ENCODE measurements at places on chromosomes 2 and 18.

DNA sequence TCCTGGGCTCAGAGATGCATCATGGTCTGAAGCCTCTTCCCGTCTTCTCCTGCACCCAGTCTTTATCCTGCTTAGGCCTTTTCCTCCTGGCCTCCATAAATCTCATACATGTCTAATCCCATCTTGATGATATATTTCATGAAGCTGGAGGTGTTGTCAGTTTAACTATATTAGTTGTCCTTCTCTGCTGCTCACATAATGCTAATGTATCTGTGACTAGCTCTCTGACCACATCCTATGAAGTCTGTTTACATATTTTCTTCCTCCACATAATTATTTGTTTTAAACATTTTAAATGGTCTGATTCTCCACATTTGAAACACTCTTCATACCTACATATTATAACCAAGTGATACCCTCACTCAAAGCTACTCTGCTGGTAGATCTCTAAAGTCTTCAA, 315.2 kb upstream of the RND3 start:
- no peak for DNase-seq

- DNase-seq = no peak
Measured at GRCh38 chr2:201931475-201931874, 102.2 kb upstream of the FZD7 start.

DNA sequence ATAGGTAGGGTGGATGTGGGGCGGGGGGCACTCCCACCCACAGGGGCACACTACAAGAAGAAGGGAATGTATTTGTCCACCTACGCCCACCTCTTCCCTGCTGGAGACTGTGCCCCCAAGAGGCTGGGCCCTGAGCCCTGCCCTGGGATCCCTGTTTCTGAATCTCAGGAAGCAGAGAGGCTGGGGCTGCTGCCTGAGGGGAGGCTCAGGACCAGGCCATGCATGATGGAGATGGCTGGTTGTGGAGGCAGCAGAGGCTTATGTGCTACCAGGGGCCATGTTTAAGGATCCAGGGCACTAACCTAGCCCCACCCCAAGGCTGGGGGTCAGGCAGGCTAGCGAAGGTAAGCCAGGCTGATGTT, 81.1 kb upstream of the OTOF start:
- no peak for DNase-seq

DNA sequence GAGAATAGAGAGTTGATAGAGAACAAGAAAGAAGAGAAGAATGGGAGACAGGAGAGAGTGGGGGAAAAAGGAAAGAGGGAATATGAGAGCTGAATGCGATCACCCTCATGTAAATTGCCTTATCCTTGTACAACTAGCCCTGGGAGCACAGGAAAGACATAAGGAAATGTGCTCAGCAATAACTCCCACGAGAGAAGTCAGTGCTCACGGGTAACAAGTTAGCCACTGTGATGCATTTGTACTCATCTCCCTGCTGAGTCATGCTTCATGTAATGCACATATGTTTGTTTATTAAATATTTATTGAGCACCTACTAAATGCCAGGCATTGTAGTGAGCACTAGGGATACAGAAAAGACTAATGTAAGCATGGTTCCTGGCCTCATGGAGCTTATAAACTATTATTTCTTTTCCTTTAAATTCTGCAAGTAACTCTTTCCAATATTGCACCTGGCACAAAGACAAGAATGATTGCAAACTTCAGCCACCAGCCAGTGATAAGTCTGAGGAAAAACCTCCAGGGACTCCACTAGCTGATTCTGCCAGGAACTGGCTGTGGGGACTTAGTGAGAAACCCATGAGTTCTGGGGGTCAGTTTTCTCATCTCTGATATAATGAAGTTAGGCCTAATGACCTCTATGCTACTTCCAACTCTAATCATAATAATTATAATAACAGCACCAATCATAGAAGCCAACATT, 124.1 kb downstream of the LNPK start:
- DNase-seq = no peak

- no peak for DNase-seq
Measured at GRCh38 chr18:78565240-78565639, 414.4 kb upstream of the SALL3 start.

DNA sequence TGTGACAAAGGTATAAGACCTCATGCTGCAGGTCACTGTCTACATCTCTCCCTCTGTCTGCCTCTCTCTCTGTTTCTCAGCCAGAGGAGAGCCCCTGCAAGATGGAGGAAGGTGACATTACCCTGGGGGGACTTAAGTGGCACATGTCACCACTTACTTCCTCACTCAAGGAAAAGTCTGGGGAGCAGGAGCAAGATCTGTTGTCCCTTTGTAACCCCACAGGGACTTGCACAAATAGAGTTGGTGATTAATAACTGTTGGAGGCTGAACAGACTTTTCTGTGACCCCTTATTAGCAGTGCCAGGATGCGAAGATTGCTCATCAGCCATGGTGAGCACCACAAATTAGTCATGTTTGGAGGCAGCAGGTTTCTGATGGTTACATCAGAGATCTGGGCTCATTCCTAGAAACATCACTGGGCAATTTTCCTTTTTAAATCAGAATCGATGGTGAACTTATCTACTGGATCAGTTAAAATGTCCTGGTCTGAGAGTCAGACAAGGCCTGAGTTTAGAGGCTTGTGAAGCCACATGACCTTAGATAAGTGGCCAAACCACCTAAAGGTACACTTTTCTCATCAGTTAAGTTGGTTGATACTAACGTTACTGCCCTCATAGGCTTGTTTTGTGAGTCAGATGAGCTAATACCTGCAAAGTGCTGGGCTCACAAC, 81.2 kb upstream of the LTBP1 start:
- DNase-seq = no peak

GRCh38 chr18:57909620-57910019, 106.5 kb upstream of the ATP8B1 start:
- no peak for DNase-seq

GRCh38 chr2:238075397-238075796, 14.6 kb downstream of the SCLY start:
- DNase-seq = no peak

GRCh38 chr2:114450639-114451038, 8.2 kb downstream of the DPP10 start:
- no peak for DNase-seq

GRCh38 chr2:1847846-1848598, 103.7 kb upstream of the PXDN start:
- DNase-seq = no peak

- DNase-seq = no peak
Measured at GRCh38 chr2:51662187-51662586, 630.3 kb upstream of the NRXN1 start.

- DNase-seq = no peak
Measured at GRCh38 chr2:14628901-14629300, 3.6 kb upstream of the LRATD1 start.

DNA sequence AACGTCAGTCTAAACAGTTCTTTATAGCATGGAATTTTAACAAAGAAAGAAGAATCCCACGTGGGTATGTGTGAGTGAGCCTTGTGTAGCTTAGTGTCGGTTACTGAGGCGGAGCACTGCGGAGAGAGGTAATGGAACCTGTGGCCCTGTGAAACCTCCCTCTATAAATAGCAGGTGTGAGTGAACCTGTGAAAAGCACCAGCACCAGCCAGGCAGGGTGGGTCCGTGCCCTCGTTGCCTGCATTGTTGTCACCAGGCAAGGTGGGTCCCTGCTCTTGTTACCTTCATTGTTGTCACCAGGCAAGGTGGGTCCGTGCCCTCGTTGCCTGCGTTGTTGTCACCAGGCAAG, 4.7 kb downstream of the CTDP1 start:
- DNase-seq = peak; percentile 15

GRCh38 chr2:215883799-215884198, 129.6 kb downstream of the MREG start:
- no peak for DNase-seq

DNA sequence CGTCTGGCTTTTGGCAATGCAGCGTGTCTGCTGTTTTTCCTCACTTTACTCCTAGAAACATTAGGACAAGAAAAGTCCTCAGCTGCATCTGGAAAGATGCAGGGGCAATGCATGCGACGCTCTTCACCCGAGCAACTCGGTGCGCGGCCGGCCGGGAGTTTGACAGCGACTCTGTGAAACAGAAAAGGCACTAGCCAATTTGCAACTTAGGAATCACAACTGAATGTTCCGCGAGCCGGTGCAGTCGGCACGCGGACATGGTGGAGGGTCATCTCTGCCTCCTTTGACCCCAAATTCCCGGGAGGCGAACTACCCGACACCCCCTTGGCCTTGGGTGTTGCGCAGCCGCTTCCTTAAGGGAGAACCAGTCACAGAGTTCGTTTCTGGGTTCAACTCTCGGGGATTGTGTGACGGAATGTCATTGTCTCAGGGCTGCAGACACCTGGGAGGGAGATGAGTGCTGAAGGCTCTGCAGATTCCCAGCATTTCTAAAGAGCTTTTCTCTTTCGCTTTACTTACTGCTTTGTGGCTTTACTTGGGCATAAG, 9.8 kb downstream of the NR4A2 start:
- no peak for DNase-seq

GRCh38 chr2:132654968-132655367, 15.0 kb downstream of the LYPD1 start:
- DNase-seq = no peak

- DNase-seq = no peak
Measured at GRCh38 chr18:57547260-57547659, 39.2 kb downstream of the FECH start.

DNA sequence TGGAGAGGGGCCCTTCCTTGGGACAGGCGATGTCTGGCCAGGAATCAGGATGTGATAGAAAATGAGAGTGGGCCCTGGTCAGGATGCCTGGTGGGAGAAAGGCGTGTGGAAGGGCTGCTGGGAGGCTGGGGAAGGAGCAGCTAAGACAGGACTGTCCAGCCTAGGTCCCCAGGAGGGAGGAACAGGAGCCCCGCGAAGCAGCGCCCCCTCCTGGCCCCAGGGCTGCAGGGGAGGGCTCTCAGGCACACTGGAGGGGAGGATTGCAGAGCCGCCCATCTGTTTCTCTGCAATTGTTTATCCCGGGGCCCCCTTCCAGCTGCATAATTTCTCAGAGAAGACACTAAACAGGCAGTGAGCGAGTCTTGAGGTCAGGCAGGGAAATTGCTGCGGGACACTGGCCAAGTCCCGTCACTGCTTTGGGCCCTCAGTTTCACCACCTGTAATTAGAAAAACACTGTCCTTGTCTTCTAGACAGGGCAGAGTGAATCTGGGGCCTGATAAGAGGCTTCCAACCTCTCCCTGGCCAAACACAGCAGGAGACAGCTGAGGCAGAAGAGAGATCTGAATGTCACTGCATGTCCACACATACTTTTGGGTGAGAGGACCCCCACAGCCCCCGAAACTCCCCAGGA, 3.9 kb upstream of the NPPC start:
- DNase-seq = no peak

DNA sequence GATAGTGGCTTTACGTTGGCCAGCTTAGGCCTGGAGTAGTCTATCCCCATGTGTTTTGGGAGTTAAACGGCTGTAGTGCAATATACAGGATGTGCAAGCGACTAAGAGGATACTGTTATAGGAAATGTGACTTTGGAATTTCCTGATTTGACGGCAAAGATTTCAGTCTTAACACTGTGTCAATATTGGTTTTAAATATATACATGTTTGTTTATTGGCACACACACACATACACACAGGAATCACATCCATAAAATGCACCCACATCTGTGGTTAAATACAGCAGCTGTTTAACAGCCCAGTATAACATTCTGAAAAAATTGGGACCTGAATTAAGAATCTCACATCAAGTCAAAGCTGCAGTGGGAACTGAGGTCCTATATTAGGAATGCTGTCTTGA, 347.1 kb downstream of the TXNL1 start:
- DNase-seq = no peak

GRCh38 chr18:68244786-68245185, 470.1 kb downstream of the TMX3 start:
- no peak for DNase-seq

DNA sequence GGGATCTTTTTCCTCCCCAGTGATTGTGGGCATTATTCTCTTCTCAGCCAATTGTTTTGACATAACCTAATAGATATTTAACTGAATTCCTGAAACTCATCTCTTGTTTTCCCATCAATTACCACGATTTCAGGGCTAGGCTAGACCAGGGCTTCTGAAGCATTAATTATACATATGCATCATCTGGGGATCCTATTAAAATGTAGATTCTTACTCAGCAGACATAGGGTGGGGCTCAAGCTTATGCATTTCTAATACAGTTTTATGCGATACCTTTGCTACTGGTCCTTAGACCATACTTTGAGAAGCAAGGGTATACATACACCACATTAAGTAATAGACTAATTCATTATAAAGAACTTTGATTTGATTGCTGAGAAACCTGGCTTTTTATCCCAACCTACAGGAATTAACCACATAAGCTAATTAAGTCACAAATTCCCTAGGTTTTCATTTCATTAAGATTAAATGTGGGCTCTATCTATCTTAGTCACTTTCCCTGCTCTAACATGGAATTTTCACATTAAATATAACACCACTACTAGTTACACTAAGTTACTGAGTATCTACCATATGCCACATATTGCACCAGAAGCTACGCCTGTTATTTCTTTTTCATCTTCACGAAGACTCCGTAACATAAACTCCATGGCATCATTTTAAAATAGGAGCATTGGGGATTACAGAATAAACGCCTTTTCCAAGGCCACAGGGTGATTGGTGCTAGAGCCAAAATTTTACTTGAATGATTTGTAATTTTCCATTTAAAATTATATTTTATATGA, 417.5 kb downstream of the DPP10 start:
- no peak for DNase-seq

GRCh38 chr2:9565436-9566153, 10.0 kb upstream of the ADAM17 start:
- no peak for DNase-seq

DNA sequence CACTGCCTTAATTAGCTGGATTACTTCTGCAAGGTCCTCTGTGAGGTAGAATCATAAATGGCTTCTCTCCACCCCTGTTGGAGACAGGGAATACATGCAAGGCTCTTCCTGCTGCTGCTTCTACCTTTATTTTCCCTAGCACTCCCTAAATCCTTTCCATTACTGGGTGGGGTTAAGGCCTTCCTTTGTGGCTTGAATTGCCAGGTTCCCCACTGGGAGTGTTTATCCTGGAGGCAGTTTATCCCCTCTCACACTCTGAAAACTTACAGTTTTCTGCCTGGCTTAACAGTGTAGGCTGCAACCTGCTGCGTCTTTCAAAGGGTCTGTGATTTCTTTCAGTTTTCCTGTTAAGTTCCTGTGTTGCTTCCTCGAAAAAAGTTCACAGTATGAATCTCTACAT, 1062.3 kb upstream of the CRIM1 start:
- no peak for DNase-seq

DNA sequence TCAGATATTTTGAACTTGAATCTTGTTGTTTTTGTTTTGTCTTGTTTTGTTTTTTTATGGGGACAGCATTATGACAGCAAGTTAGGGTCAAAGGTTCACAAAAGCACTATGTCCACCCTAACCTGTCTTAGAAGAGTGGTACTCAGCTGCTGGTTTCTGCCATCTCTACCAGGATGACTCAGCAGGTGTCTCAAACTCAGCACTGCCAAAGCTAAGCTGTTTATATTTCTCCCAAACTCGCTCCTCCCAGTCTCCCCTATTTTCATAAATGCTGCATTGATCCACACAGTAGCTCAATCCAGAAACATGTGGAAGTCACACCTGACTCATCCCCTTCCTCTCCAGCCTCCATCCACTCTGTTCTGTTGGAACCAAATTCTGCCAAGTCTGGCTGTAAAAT, 134.9 kb downstream of the ZBTB7C start:
- DNase-seq = no peak
